ENCODE measurements at places on chromosomes 4 and X.

DNA sequence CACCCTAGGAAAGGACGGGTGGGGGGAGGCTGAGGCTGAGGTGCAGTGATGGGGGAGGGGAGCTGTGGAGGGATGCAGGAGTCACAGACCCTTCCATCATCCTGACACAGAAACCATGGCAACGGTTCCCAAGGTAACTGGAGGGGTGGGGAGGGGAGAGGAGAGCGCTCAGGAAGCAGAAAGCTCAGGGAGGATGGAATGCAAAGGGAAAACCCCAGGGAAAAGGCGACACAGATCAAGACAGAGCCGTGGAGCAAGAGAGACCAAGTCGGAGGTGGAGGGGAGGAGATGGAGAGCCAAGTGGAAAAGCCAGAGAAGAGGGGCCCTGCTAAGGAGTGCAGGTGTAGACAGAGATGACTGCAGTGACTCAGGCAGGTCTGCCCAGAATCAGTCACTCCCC lies 14.5 kb downstream of the L1CAM start:
- peak; percentile 19 for DNase-seq

DNA sequence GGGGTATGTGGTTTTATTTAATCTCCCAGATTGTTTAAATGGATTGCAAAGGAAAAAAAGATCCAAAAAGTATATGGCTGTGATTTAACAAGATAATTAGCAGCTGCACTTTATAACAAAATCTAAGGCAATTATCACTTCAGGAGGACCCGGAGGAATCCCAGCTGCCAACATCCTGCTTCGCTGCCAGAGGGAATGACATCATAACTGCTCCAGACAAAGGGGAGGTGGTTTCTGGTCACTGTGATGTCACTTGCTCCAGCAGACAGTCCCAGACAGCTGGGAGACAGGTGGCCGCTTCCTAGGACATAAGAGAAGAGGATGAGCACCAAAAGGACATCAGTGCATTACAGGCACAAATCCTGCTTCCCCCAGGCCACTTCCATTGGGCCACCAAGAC lies 371.0 kb downstream of the BCOR start:
- peak; percentile 91 for DNase-seq

DNA sequence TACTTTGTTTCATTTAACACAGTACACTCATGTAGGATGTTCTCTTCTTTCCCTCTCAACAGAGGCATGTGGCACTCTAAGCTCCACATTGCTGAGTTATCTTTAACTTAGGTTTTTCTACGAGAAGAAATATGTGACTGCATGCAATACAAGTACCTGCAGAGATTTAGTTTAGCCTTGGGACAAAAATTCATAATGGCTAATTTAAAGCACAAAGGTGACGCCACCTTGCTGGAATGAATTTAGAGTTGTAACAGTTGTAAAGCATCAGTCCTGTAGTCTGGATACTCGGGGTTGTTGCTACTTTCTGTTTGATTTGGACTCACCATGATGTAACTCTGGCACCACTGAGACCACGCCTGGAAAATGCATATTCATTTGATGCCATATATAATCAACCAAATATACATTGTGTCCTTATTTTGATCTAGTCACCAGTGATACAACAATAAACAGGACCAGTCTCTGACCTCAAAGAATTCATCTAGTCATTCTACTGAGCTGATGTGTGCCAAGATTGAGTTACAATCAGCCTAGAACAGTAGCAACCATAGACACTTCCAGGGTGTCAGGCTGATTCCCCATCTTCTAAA lies 451.0 kb upstream of the ZFP42 start:
- no peak for DNase-seq

DNA sequence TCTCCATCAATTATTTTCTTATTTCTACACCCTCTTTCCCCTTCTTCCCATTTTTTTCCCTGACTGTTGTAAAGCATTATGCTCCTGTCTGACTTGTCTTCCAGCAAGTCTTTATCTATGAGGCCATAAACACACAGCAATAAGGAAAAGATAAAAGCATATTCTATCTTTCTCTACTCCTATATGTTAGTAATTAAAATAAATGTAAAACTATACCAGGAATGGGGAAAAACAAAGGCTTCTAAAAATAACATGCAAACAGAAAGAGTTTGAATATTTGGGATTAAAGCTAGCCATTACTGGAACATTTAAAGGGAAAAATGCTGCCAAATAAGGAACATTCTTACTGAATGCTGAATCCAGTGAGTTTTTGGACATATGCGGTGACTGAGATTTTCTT lies 471.7 kb upstream of the HS3ST1 start:
- DNase-seq, result no peak

Data from DMS53 (cell line).